ENCODE measurements at places on chromosomes 1 and 21. TPM values are rescaled to one million over a fixed set of nuclear protein-coding genes. Genes with fewer than 3 reads are reported as not detected.

RPS6KC1 gene
- 7.4 TPM for total RNA-seq

TSPAN2 gene
- 0.83 TPM for total RNA-seq

TSSK3 gene
- 0.31 TPM for total RNA-seq

TRIM46 gene
- 0.53 TPM for total RNA-seq

GRCh38 chr1:224564454-224565084 is 51.5 kb upstream of the CNIH3 start:
- DNase-seq, result no peak

DNA sequence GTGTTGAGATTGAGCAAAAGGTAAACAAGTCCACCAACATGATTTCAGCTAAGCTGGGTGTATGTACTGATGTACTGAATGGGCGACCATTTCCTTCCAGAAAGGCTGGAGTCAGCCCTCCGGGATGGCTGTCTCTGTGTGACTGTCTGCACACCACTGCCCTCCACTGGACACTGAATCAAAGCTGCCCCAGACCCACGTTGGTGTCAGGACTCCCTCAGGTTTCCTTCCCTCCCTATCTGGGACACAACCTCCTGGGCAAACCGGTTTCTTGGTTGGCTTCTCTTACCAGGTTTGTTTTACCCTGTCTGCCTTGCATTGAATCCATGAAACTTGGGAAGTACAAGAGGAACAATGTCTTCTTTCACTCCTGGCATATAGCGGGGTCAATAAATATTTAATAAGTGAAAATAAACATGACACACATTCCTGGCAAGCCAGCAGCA is 5.3 kb upstream of the SRP9 start:
- DNase-seq, result no peak

DNA sequence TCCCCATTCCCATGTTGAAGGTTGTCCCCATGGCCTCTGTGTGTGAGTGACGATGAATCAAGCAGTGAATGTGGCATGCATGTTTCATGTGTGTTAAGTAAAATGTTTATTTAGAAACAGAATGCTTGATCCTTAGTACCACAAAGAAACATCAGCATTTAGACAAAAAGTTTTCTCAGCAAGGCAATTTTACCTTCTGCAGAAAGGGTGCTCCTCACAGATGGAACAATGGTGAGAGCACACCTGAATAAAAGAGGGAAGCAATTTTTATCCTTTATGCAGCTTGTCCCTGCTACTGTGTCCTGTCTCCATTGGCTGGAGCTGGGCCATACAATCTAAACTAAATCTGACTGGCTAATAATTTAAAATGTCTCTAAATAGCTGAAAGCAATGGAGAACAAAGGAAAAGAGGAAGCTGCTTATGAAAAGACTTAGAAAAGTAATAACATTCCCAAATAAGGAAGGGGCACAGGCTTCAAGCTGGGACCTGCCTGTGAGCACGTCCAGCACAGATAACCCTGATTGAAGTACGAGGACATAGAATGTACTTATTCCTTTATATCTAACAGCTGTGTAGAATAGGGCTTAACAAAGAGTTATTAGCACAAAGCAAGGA is 8.4 kb upstream of the SMYD3 start:
- DNase-seq, result no peak

Data from esophagus squamous epithelium (tissue), 5 donors.